ENCODE measurements at places on chromosomes 5 and 9. TPM values are rescaled to one million over a fixed set of nuclear protein-coding genes. Genes with fewer than 3 reads are reported as not detected.

- peak; percentile 58 for DNase-seq
These were observed 10.0 kb upstream of the DELE1 start for GRCh38 chr5:141913560-141914198.

GRCh38 chr9:89025553-89025952, 34.3 kb downstream of the S1PR3 start:
- no peak for DNase-seq

The PCDHGA2 gene
- total RNA-seq, result not detected

The KCNV2 gene
- 1.4 TPM for total RNA-seq

The GMCL2 gene
- not detected for total RNA-seq

The GPR21 gene
- not detected for total RNA-seq

- DNase-seq, result peak; percentile 61
These were observed 68.7 kb upstream of the ZNF618 start for GRCh38 chr9:113807173-113808061.

The PCDHGA12 gene
- 0.10 TPM for total RNA-seq

DNA sequence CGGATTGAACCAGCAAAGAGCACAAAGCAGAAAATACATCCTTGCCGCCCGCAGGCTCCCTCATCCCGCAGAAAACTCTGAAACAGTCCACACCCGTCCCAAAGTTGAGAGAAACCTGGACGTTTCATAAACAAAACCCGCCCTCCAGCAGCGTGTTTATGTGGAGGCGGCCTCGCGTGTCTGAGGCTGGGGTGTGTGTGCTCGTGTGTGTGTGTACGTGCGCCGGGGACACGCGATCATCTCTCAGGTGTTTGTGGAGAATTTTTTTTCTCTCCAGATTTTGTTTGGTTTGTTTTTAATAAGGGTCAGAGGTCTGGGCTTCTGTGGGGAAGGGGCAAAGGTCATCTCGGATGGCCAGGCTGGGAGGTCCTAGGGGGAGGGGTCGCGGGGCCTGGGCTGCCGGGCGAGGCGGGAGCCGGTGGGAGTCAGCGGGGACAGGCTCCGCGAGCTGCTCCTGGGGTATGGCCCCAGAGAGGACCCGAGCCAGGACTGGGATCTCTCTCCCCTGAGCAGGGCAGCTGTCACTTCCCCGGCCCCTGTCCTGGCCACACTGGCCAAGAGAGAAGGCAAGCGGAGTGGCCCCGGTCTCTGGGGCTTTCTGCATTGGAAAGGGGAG, 206.4 kb downstream of the C9orf50 start:
- peak; percentile 86 for DNase-seq

DNA sequence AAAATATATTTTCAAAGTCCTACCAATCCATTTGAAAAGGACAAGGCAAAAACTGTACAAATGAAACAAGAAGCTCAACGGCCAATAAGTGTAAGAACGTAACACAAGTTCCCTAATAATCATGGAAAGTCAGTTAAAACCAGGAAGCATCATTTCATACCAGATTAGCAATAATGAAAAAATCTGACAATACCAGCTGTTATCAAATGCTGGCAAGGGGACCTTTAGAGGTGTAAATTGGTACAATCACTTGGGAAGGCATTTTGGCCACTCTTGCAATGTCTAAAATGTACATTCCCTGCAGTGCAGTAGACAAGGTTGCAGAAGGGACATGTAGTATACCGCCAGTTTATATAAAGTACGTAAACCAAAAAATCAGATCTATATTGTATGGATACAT, 10.1 kb upstream of the SEMA5A start:
- DNase-seq, result no peak

GRCh38 chr5:98368141-98368540, 405.3 kb upstream of the RGMB start:
- no peak for DNase-seq

DNA sequence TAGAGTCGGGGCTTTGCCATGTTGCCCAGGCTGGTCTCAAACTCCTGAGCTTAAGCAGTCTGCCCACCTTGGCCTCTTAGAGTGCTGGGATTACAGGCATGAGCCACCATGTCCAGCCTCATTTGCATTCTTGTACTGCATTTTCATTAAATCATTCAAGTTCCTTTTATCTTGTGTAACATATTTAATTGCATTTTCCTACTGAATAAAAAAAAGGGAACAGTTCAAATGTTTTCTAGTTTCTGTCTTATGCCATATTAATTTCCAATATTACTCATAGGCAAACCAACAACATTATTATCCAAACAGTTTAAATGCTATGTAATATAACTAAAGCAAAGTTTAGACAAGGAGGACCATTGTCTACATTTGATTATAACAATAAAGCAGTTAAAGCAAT, 6.1 kb downstream of the SLC31A1 start:
- no peak for DNase-seq

The TXNDC8 gene
- not detected for total RNA-seq

DNA sequence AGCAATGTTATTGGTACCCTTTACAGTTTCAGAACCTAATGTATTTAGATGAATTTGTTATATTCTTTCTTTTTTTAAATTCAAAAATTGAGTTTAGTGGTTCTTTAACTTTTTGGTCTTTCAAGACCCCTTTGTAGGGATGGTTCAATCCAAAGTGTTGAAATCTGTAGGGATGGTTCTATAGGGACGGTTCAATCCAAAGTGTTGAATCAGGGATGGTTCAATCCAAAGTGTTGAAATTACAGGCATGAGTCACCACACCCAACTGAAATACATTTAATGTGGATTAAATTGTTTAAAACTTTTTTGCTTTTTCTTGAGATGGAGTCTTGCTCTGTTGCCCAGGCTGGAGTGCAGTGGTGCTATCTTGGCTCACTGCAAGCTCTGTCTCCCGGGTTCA, 30.6 kb downstream of the SNX2 start:
- no peak for DNase-seq

The IL33 gene
- total RNA-seq, result 0.33 TPM

The CYFIP2 gene
- 20.5 TPM for total RNA-seq

DNA sequence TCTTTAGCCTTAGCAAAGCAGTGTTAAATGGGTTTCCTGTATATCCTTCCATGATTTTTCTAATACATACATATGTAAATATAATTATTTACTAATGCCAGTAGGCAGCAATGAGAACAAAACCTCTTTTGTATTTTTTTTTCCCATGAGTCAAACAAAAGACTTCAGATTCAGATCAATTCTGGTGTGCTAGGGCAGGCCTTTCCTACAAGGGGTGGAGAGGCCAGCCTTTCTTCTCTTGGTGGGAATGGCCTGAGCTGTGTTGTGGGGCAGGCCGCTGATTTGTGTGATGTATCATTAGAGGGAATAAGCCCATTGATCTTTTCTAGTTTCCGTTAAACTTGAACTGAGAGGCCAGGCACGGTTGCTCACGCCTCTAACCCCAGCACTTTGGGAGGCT, 115.5 kb upstream of the DMRT1 start:
- DNase-seq, result no peak

- DNase-seq, result no peak
These were observed 28.1 kb downstream of the NIPBL start for GRCh38 chr5:36904677-36905076.

The LCP2 gene
- 0.21 TPM for total RNA-seq

- DNase-seq, result no peak
These were observed 8.3 kb downstream of the LCN12 start for GRCh38 chr9:136960212-136960937.

GRCh38 chr9:116721944-116722343, 34.8 kb downstream of the TRIM32 start:
- DNase-seq, result no peak

- no peak for DNase-seq
These were observed 28.6 kb upstream of the IL7R start for GRCh38 chr5:35828082-35828598.

The ADGRD2 gene
- not detected for total RNA-seq

The WDR38 gene
- total RNA-seq, result not detected

The PCDHA8 gene
- total RNA-seq, result 0.11 TPM

- DNase-seq, result no peak
These were observed 161.6 kb downstream of the NR3C1 start for GRCh38 chr5:143241892-143242291.

- no peak for DNase-seq
These were observed 284.6 kb downstream of the ARRDC3 start for GRCh38 chr5:91098541-91098940.

DNA sequence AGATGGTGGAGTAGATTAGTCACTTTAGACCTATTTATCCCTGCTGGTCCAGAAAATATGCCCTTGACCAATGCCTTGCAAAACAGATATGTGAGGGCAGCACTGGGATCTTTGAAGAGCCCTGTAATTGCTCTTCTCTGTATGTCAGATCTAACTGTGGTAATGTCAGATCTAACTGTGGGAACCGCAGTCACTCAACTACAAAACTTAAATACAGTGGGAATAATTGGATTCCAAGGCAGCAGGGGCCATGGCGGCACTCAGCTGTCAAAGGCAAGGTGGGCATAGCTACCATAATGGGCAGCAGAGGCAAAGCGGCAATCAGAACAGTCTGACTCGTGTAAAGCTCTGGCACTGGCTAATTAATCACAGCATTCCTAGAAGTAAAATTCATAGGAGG, 46.2 kb downstream of the MTAP start:
- no peak for DNase-seq

GRCh38 chr5:69042915-69043654, 50.7 kb upstream of the SLC30A5 start:
- DNase-seq, result peak; percentile 66

The SLC4A9 gene
- total RNA-seq, result 0.33 TPM

The DHFR gene
- 63.1 TPM for total RNA-seq

The PCDHGB1 gene
- total RNA-seq, result not detected

The IFNK gene
- total RNA-seq, result not detected

DNA sequence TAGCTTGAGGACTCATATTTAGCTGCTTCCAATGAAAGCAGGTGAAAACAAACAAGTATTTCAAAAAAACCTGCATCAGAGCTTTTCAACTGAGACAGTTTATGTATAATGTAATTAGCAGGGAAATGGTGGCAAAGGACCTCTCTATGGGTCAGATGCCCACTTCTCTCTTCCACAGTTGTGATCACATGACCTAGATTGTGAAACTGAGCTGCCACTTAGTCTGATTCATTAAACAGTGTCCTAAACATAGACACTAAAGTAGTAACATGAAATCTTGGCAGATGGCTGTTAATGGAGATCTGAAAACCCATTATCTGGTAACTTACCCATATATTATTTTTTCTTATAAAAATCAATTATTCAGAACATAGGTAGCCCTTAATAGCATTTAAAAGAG, 663.6 kb upstream of the RIOK2 start:
- DNase-seq, result no peak

The ANKRD20A1 gene
- total RNA-seq, result not detected

- peak; percentile 82 for DNase-seq
These were observed 51.6 kb downstream of the AHRR start for GRCh38 chr5:372996-373709.

DNA sequence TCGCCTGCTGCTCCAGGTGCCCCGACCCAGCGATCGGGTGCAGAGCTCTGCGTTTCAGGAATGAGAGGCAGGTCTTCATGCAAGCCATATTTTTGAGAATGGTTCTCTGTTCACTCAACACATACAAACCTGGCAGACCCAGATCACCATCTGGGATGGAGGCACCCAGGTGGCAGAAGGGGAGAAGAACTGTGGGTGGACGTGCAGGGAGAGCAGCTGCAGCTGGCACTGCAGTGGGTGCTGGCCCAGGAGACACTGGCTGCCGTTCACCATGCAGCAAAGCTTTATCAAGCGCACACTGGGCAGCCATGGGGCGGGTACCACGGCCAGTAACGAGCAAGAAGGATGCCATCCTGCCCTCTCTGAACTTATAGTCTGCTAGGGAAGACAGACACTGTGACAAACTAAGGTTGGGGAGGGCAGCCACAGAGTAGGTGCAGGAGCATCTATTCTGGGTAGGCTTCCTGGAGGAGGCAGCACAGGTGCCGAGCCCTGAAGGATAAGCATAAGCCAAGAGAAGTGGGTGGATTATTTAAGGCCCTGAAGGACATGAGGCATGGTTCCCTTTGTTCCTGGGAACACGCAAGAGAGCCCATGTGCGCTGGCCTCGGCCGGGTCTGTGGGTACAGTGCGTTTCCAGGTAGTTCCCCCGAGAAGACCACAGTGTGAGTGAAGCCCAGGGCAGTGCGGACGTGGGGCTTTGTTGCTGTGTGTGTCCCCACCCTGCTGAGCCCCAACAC, 46.2 kb upstream of the FCN2 start:
- DNase-seq, result no peak

DNA sequence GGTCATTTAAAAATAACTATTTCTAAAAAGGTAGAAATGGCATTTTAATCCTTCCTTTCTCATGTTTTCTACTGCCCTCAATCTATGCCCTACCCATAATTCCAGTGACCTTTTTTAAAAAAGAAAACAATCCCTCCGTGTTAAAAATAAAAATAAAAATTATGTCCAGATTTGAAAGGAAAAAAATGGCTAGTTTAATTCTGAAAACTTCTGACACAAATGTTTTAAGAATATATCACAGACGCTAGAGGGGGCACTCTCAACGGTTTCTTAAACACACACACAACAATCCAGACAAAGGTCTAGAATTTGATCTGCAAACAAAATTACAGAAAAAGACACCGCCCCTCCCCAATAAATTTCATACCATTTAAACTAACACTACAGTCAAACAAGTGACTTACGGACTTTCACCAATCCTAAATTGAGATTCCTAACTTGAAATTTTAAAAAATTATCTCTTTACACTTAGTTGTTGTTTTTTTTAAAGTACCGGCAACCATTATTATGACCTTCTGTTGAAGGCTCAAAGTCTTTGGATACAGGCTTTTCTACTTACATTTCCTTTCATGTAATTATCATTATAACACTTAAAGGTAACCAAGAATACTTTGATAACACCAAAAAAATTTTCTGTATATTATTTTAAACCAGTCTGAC, 38.2 kb downstream of the CLINT1 start:
- DNase-seq, result peak; percentile 22

DNA sequence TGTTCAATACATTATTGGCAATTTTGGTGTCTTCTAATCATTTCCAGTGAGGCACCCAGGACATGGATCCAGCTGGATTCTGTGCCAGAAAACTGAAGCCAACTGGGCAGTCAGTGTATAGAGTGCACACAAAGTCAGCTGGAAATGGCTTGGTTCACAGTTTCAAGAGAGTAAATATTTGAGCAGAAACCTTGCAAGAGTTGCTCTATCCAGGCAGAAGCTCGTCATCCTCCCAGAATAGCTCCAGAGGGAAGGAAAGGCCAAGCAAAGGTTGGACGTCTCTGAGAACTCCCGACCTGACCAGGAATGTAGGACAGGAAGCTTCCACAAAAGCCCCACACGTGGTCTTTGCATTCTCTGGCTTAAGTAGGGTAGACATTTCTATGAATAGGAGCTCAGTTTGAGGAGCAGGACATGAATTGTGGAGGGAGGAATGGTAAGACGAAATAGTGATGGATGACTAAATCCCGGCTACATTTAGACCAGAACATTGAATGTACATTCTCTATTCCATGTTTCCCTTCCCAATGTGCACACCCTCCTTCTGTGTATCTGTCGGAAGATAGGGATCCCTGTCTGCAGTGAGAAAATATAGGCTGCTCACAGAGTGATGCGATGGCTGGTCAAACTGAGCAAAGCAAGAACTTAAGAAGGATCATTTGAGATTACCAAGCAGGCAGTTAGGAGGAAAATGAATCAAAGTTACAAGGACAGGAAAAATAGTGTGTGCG, 72.7 kb upstream of the FCN2 start:
- no peak for DNase-seq
